ENCODE measurements at places on chromosomes 11 and 22.

DNA sequence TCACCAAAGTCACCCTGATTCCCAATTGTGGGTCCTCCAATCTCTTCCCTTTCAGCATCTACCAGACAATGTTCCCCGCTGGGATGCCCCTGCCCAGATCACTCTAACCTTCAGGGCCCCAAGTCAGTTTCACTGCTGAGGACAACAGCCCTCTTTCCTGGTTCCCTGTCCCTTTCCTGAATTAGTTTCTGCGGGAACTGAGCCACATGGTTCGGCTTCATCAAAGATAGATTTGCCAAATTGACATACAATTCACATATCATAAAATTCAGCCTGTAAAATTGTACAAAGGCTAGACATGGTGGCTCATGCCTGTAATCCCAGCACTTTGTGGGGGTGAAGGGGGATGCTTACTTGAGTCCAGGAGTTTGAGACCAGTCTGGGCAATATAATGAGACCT is 10.1 kb downstream of the PRDX5 start:
- no peak for DNase-seq

- DNase-seq = no peak
Measured at GRCh38 chr22:43994006-43994405, 30.1 kb upstream of the PARVB start.

DNA sequence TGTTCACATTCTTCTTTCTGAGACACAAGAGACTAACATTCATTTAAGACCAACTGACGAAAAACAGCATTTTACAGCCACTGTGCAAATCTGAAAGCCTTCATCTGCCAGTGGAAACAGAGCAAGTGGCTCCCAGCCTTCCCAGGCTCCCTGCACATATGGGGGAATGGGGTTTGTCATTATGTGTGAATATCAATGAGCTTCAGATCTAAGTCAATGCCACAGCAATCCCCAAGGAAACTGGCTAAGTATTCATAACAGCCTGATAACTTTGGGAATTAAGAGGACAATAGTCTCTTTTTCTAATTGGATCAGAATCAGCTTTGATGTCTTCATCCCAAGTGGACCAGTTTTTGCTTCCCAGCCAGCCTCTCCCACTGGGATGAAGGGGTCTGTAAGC is 66.9 kb downstream of the ABTB2 start:
- DNase-seq = no peak

DNA sequence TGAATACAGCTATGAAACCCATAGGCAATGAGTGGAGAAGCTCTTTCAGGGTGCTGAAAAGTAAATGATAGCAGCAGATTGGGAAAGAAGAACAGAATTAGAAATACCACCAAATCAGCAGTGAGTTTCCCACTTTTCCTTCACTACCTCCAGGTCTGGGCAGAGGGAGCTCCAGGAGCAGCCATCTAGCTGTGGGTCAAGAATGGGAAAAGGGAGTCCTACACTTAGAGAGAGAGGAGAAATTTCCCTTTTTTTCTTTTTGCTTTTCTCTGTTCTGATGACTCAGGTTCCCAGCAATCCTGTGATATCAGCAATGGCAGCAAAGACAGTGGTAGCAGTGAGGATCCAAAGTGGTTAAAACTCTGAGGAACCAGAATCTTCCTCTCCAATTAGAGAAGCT is 263.9 kb downstream of the NXPE2 start:
- DNase-seq = no peak

GRCh38 chr11:44443836-44444769 is 121.4 kb upstream of the CD82 start:
- DNase-seq = no peak

DNA sequence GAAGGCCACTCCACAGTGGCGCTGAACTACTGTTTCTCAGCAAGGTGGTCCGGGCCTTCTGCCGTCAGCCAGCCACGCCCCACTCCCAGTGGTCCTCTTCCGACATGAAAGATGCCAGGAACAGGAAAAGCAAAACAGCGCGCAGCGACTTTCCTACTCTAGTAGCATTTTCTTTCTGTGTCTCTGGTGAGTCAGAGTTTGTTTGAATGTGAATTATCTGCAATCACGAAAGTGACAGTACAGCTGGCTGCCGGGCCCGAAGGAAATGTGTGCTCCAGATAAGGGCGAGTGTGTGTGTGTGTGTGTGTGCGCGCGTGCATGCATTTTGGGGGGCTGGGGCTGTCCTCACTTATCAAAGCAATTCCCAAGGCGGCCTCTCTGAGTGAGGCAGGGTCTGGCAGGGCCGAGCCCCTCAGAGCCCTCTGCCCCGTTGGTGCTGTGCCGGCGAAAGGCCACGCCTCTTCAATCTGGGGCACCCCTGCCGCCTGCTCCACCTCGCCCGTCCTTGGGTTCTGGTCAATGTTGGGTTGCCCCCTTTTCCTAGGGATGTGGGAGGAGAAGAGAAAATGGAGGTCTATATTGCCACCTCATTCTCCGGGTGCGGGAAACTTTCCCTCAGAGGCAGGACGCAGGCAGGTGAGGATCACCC is 288.5 kb downstream of the KIRREL3 start:
- no peak for DNase-seq

DNA sequence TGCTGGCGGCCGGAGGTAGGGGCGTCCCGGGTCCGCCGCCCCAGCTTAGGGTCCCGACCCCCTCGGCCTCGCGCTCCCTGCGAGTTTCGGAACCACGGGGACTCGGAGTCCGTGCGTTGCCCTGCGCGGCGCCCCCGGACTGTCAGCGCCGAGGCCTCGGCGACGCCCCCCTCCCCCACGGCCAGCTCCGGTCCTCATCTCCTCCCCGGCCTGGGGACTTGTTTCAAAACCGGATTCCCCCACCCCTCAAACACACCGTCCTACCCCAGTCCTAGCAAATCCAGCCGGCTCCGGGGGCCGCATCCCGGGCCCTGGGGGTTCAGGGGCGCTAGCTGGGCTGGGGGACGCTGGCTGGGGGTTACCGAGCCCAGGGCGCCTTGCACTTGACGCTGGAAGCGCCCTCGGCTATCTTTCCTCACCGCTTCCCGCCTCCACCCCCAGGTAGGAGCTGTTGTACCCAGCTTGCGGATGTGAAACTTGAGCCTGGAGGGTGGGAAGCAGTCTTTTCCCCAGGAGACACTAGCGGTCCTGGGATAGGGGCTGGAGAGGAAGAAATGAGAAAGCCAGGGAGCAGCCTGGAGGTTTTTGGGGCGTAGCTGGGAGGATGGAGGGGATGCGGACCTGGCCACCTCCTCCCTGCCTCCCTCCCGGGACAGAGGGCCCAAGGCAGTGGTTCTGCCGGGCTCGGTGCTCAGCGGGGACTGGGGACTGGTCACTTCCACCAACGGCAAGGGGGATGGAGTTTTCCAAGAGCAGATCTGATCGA is 550 bp downstream of the FBLN1 start:
- no peak for DNase-seq

DNA sequence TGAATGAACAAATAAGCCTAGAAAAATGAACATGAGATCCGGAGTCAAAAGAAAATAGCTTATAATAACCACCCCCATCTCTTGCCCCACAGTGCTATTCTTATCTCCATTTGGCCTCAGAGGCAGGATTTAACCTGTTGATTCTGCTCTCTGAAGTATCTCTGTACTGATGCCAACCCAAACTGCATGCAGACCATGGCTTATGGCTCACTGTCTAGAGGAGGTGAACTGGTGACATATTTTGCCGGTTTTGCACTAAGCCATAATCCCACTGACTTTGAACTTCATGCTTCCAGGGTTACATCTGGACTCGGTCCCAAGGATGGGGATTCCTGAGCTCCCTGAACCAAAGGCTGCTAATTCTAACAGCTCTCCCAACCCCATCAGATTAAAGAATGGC is 397.1 kb downstream of the TENM4 start:
- no peak for DNase-seq

- no peak for DNase-seq
Measured at GRCh38 chr11:110795112-110795624, 82.9 kb upstream of the ARHGAP20 start.

- no peak for DNase-seq
Measured at GRCh38 chr11:105211806-105212554, 72.4 kb upstream of the CARD18 start.

DNA sequence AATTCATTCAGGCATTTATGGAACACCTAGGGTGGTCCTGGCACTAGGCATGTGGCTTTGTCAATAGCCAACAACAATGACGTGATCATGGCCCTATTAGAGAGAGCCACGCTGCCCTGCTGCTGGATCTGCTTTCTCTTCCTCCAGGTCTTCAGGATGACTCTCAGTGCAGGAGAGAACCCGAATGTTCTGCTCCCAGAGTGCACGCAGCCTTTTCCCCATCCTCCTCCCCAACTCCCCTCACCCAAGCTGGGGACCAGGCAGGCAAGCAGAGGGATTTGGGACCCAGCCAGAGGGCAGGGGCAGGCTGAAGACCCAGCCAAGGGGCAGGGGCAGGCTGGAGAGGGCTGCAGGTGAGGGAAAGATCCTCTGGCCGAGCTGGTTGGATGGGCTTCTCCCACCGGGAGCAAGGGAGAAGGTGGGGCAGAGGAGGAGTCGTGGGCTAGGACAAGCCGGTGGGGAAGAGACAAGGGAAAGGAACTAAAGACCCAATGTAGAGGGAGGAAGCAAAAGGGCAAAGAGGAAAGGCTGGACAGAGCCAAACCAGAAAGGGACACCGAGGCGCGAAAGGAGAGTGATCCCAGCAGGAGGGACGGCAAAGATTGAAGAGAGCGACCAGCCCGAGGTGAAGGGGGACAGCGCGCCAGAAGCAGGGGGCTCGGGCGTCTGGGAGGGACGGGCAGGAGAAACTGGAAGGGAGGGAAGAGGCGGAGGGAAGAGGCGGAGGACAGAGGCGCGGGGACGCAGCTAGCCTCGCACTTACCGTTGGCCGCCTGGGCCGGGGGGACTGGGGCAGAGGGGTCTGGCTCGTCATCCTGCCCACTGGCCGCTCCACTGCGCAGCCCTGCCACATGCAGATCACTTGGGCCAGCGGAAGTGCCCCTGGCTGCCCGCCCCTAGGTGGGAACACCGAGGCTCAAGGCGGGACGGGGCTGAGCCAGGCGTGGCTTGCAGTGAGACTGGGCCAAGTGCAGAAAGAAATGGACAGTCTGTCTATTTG is at the start of gene KCTD14:
Gene KCTD14 (minus strand): TSS at position 880 of the 1,000 bp plus-strand sequence. CDS start 27 bp downstream, at position 853.
- no peak for DNase-seq

GRCh38 chr22:46117206-46118199 is 32.8 kb upstream of the PPARA start:
- DNase-seq = no peak

- DNase-seq = no peak
Measured at GRCh38 chr22:25623851-25624250, 59.4 kb downstream of the GRK3 start.

- no peak for DNase-seq
Measured at GRCh38 chr11:79044201-79044600, 396.6 kb downstream of the TENM4 start.

DNA sequence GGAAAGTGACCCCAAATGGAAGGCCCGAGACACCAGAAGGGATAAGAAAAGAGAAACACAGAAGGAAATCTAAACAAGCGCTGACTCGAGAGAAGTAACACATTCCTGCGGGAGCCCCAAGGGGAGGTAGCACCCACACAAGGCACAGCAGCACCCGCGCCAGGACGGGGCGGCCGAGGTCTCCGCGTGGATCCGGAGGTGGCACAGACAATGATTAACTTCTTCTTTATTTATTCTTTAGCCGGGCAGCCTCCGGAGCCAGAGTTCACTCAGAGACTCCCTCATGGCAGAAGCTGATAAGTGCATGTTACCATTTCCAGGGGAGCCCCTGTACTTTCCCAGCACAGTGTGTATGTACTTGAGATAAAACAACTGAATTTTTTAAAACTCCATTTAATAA is 5.1 kb downstream of the TOLLIP start:
- no peak for DNase-seq

- DNase-seq = no peak
Measured at GRCh38 chr22:17829695-17830042, 55.4 kb upstream of the BID start.

DNA sequence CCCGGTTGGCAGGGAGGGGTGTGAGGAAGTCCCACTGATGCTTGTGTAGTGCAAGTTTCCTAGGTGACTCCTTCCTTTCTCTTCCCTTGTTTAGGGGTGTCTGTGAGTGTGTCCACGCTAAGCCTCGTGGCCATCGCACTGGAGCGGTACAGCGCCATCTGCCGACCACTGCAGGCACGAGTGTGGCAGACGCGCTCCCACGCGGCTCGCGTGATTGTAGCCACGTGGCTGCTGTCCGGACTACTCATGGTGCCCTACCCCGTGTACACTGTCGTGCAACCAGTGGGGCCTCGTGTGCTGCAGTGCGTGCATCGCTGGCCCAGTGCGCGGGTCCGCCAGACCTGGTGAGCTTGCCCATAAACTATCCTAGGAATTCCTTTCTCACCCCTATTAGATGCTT is 10.4 kb downstream of the CCKBR start:
- DNase-seq = no peak

Measured in stimulated activated CD4-positive, alpha-beta T cell treated with anti-CD3 and anti-CD28 coated beads, Interleukin-15, amount 100 ng/mL, for 24 hours (primary cell).